T-helper 2 cell (primary cell): ENCODE measurements at places on chromosomes 7 and 10.
A peak's percentile ranks its signal among the peaks of the same experiment; 100 is the strongest.

GRCh38 chr10:124616836-124617130, 127.4 kb downstream of the FAM53B start:
- DNase-seq = no peak

GRCh38 chr10:102763037-102763607, 19.4 kb downstream of the WBP1L start:
- no peak for DNase-seq

GRCh38 chr7:49091519-49091918, 167.2 kb downstream of the CDC14C start:
- DNase-seq = no peak

GRCh38 chr7:152176797-152177196, 151.3 kb downstream of the GALNT11 start:
- DNase-seq = no peak

DNA sequence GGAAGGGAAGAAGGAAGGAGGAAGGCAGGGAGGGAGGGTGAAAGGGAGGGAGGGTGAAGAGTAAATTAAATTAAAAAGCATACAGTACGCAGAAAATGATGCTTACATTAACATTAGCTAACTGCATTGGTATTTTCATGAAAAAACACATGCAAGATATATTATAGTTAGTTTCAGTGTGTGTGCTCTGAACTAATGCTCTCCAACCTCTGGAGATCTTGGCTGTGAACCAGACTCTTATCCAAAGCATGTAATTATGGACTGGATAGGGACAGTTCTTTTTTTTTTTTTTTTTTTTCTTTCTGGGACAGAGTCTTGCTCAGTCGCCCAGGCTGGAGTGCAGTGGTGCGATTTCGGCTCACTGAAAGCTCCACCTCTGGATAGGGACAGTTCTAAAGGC, 357.0 kb downstream of the FRMD4A start:
- DNase-seq = no peak

DNA sequence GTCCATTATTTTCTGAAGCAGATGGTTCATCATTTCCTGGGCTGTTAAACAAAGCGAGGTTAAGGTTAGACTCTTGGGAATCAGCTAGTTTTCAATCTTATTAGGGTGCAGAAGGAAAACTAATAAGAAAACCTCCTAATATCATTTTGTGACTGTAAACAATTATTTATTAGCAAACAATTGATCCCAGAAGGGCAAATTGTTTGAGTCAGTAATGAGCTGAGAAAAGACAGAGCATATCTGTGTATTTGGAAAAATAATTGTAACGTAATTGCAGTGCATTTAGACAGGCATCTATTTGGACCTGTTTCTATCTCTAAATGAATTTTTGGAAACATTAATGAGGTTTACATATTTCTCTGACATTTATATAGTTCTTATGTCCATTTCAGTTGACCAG, 10.1 kb downstream of the BUB3 start:
- no peak for DNase-seq

DNA sequence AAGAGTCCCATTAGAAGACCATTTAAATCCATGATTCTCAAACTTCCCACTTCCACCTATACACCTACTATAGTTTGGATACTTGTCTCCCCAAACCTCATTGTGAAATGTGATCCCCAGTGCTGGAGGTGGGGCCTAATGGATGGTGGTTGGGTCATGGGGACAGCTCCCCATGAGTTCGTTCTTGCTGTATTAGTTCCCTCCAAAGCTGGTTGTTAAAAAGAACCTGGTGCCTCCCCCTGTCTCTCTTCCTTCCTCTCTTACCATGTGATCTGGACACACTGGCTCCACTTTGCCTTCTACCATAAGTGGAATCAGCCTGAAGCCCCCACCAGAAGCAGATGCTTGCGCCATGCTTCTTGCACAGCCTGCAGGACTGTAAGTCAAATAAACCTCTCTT, 53.9 kb downstream of the WIPF3 start:
- DNase-seq = no peak

DNA sequence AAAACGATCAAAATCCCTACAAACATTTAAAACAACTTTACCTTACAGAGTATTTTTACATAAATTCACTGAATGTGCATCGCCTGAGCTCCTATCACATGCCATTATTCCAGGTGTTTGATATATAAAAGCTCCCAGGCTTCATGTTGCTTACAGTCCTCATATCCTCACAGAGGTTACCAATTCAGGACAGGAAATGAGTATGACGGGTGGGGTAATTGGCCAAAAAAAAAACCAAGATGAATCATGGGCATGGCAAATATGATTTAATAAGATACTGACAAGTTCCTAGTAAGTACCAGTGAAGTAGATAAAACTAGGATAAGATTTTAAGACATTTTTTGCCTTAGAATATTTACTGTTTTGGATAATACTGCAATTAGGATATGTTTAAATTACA, 135.8 kb downstream of the KMT2E start:
- no peak for DNase-seq

GRCh38 chr7:41698726-41699125, 4.2 kb downstream of the INHBA start:
- DNase-seq = no peak

DNA sequence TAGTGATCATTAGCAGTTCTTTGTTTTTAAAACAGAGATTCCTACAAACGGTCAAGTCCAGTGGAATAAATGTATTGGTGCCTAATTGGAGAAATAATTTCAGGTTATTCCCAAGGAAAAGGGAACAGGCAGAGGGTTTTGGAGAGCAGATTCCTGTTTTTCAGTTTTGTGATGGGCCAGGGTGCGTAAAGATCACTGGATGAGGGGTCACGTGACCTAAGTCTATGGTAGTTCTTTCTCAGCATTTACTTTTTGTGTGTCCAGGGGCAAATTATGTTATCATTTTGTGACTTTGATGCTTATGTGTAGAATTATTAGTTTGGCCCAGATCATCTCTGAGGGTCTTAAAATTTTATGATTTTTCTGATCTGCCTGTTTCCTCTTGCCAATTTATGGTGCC, 15.2 kb downstream of the CHN2 start:
- no peak for DNase-seq

GRCh38 chr10:114183563-114183962, 4.4 kb downstream of the TDRD1 start:
- DNase-seq = no peak

DNA sequence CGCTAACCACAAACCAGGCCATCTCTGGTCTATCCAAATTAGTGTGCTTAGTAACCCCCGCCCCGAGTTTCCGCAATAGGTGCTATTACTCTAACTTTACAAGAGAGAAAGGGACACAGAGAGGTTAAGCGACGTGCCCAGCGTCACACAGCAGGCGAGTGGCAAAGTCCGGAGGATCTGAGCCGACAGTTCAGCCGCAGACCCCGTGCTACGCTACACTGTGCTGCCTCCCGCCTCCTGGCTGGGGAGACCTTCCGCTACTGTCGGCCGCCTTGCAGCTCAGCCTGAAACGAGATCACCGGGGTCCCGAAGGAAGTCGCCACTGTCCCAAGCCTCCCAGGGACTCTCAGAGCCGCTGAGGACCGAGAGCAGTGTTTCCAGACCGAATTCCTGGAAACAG, 799 bp downstream of the INTS1 start:
- no peak for DNase-seq

- peak; percentile 44 for DNase-seq
These were observed 689 bp upstream of the SMARCD3 start for GRCh38 chr7:151249034-151249731.

DNA sequence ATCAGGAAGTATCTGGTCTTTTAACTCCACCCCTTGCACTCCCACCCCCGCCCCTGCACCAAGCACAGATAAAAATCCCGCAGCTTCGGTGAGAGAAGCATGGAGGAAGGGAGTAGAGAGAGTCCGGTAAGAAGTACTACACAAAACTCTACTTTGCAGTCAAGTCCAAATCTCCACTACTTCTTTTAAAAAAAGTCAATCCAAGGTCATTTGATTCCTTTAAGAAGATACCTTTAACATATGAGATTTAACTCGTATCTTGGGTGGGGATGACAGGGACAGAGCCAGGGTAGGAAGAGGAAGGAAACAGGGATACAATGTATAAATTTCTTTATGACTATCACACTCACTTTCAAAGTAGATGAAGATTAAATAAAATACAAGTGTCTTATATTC, 132.1 kb downstream of the NRBF2 start:
- DNase-seq = peak; percentile 70

GRCh38 chr7:1454542-1454941, 4.7 kb downstream of the MICALL2 start:
- DNase-seq = no peak

GRCh38 chr10:78405231-78405630, 371.6 kb downstream of the RPS24 start:
- no peak for DNase-seq

GRCh38 chr10:62582804-62583208, 208.6 kb downstream of the ZNF365 start:
- no peak for DNase-seq
